ENCODE measurements at places on chromosomes 5 and 9.

GRCh38 chr9:111853450-111853827 lies 43.2 kb upstream of the UGCG start:
- DNase-seq, result no peak

DNA sequence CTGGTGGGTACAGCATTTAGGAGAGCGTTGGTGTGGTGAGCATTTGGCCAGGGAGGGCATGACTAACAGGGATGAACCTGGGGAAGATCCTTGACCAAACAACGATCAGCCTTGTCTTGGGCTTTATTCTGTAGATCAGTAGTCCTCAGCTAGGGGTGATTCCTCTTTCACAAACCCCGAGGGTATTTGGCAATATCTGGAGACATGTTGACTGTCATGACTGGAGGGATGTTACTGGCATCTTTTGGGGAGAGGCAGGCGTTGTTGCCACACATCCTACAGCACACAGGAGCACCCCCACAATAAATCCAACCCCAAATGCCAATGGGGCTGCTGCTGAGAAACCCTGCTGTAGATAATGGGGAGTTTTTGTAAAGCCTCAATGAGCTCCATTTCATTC lies 43.9 kb downstream of the OSTF1 start:
- DNase-seq, result no peak

DNA sequence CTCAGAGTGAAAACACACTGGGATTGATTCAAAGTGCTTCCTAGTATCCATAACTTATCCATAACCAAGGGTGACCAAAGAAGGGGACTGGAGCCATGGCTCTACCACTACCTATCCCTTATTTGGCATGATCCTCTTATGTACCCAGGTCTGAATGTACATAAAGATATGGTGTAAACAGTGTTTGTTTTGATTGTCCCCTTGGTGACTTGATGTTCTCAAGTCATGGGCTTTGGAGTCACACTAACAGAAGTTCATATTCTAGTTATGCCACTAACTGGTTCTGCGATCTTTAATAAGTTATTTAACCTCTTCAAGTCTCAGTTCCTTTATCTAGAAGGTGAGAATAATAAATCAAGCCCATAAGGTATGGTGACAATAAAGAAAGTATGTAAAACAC lies 283.4 kb upstream of the PTGER4 start:
- DNase-seq, result no peak

- DNase-seq, result no peak
Measured at GRCh38 chr9:113589890-113590289, 126.4 kb downstream of the RGS3 start.

- DNase-seq, result no peak
Measured at GRCh38 chr9:10562581-10563343, 50.0 kb downstream of the PTPRD start.

- no peak for DNase-seq
Measured at GRCh38 chr9:114592356-114592755, 4.8 kb downstream of the ATP6V1G1 start.
